ENCODE measurements at places on chromosomes 12 and 14.

- no peak for DNase-seq
Measured at GRCh38 chr14:51318813-51319597, 79.0 kb downstream of the TMX1 start.

GRCh38 chr14:66483322-66483721 lies 2.8 kb upstream of the CCDC196 start:
- DNase-seq = no peak

DNA sequence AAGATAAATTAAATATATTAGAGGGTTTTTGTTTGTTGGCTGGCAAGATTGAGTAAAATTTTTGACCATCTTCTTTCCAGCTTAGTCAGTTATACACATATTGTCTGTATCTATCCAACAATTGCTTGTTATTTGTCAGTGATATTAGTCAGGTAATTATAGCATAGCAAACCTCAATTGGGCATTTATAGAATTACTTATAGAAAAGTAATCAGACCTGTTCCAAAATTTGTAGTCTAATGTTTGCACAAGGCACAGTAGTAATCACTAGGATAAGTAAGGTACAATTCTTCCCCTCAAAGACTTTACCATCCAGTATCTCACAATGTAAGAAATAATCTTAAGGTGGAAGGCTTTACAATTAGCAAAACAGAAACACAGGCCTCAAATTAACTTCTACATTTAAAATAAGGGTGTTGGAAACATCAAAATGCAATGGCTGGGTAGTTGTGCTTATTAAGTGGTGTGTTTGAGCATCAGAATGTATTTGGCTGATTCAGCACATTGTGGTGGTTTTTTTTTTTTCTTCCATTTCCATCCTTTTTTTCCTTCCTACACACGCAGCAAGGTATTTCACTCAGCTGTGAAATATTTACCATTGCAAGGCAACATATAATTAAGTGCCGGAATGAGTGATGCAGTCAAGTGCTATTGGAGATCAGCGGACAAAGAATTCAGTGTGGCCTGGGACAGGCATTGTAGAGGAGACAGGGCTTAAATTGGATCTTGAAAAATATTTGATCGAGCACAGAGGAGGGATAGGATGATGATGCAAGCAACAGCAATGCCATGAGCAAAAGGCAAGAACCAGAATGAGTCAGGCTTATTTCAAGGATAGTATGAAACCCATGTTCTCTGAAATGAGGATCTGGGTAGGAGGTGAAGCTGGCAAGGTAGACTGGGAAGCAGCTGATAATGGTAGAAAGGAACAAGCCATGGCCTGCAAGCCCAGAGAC lies 178.2 kb downstream of the AKAP6 start:
- no peak for DNase-seq

DNA sequence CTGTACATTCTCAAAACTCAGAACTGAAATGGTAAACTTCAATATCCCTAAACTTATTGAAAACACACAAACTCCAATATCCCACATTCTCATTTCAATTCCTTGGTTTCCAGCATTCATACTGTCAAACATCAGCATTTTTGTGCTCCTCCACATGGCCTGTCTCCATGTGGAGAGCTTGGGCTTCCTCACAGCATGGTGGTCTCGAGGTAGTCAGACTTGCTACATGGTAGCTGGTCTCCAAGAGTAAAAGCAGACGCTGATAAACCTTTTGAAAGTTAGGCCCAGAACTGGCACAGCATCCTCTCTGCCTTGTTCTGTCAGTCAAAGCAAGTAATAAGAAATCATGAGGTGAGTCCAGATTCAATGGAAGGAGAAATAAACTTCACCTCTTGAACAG lies 70.5 kb downstream of the VCPKMT start:
- no peak for DNase-seq

GRCh38 chr12:112877006-112877405 lies 29.8 kb upstream of the OAS1 start:
- no peak for DNase-seq

- DNase-seq = no peak
Measured at GRCh38 chr14:56797569-56798446, 12.5 kb downstream of the OTX2 start.

DNA sequence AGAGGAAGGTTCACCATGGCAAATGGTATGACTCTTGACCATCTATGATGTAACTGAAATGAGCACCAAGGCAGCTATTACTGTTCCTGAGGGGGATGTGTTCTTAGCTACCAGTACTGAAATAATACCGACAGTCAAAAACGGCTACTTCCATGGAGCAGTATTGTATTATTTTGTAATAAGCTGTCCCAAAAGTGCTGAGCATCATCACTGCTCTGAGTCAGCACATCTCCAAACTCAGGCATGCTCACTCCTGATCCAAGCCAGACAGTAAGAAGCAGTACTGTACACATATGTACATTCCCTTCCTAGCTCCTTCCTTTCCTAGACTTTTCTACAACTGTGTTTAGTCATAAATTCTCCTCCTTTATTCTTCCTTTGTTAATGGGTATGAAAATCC lies 8.6 kb downstream of the VTI1B start:
- no peak for DNase-seq

DNA sequence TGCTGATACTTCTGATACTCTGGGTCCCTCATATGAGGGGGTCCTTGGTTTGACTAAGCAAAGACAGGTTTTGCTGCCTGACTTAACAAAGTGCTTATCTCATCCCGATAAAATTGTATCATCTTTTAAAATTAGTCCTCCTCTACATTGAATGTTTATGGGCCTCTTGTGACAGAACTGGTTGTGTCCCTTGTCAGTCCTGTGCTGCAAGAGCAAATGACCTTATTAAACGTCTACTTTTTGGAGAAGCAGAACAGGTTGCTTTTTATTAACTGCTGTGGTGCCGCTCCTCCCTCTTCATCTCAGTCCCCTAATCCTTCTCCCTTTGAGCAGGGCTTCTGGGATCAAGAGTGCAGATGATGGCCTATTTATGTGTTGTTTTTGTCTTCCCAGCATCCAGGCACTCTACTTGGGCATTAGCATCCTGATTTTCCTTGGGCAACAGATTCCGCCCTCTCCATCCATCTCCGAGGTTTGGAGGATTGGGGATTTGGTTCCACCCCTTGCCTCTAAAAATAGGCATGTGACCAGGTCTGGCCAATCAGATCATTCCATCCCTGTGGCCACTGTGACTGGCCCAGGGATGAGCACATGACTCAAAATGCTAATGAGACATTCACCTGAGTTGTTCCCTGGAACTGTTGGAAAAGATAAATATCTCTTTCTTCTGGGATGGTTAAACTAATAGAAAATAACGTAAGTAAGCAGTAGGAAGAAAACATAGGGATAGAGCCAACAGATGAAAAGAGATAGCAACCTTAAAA lies 2.9 kb upstream of the DENR start:
- DNase-seq = no peak

DNA sequence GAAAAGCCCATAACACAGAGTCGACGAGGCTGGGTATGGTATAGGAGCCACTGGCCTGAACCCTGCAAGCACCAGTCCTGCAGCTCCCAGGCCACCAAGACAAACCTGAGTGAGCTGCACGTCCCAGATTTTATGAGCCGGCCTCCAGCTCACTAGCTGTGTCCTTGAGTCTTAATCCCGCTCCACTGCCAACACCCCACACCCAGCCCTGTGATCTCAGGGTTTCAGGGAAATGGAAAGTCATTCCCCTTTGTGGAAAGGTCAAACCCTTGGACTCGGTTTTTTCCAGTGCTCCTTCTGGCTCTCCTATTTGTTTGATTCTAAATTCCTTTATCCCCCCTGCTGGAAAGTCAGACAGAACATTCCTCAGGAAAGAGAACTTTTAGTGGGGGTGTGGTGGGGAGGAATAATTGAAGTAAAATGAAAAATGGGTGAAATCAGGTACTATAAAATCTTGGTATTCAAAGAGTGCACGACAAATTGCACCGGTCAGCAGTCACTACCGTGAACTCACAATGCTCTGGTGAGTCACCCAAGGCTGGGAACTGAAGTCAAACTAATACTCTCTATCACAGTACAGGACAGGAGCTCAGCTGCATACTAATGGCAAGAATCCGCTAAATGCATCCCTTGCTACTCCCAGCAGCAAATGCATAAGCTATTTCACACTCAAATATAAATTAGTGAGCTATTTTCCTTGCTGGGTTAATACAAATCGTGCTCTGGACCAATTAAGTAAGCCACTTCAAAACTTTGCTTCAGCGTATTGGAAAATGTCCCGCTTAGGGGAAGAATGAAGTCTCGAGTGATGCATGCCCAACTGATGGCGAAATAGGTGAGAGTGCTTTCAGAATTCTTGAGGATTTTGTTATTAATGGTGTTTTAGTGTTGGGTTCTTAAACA lies 9.0 kb downstream of the PITPNM2 start:
- DNase-seq = no peak

DNA sequence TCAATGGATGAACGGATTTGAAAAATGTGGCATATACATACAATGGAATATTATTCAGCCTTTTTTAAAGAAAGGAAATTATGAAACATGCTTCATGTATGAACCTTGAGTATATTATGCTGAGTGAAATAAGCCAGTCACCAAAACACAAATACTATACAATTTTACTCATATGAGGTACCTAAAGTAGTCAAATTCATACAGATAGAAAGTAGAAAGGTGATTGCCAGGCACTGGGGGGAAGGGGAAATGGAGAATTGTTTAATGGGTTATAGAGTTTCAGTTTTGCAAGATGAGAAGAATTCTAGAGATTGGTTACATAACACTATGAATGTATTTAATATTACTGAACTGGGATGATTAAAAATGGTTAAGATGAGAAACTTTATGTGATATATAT lies 171.4 kb downstream of the TMTC3 start:
- DNase-seq = no peak

DNA sequence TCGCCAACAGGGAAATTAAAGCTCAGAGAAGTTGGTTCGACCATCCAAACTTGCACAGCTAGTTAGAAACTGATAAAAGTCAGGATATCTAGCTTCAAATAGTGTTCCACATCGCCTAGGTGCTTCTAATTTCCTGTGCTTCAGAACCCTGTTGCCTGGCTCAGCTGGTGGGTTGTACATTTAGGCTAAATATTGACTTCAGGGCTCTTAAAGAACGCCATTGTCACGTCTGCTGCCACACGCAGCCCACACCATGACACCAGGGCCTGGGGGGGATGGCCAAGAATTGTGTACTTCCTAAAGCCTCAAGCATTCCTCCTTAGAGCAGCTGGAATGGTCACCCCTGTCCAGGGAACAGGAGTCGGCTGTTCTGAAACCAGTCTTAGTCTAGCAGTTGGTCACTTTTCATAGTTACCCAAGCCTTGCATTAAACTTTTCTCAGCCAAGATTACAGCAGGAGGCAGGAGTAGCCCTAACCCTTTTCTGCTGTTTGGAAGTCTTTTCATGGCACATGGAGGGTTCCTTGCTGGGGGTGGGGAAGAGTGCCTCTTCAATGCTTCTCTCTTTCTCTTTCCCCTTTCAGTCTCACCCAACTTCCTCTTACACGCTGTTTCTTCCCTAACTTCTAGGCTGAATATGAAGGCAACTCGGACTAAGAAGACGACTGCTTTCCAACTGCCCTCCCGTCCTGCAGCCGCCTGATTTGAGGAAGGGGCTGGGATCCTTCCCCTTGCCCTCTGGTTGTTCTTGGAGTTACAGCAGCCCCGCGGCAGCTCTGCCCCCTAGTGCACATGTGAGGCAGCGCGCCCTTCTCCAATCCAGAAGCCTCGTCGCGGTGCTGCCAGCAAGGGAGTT lies 17.1 kb downstream of the FOS start:
- peak; percentile 67 for DNase-seq

GRCh38 chr14:29637411-29637810 lies 290.2 kb downstream of the PRKD1 start:
- DNase-seq = no peak

- no peak for DNase-seq
Measured at GRCh38 chr12:3305904-3306619, 184.9 kb upstream of the PRMT8 start.

- no peak for DNase-seq
Measured at GRCh38 chr12:109621901-109622364, 48.3 kb downstream of the MVK start.

DNA sequence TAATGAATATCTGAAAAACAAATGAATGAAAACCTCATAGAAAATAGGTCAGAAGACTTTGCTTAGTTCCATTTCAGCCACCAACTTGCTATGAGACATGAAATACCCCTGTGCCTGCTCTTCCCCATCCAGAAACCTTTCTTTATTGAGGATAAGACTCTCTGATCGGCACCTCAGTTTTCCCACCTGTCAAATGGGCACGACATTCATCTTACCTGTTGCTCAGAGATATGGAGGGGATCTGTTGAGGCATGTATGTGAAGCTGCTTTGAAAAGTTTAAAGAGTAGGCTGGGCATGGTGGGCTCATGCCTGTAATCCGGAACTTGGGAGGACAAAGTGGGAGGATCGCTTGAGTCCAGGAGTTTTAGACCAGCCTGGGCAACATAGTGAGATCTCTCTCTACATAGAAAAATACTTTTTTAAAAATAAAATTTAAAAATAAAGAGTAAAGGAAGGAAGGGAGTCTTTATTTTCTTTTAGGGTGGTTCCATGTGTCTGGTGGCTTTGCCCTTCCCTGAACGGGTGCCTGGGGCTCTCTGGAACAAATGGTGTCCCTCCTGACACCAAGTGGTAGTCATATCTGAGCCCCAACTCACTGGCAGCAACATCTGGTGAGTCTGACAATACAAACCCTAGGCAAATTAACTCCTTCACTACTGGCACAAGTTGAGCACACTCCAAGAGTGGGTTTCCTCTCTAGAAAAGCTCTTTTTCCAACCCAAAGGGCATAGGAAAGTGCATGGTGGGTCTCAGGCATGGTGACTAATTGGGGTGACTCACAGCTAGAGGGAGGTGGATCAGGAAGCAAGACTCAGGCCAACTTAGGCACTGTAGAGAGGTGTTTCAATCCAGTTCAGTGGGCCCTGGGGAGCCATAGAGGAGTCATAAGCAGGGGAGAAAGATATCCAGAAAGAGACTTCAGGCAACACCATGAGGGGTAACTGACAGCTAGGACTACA lies 42.1 kb downstream of the MAP1LC3B2 start:
- no peak for DNase-seq

DNA sequence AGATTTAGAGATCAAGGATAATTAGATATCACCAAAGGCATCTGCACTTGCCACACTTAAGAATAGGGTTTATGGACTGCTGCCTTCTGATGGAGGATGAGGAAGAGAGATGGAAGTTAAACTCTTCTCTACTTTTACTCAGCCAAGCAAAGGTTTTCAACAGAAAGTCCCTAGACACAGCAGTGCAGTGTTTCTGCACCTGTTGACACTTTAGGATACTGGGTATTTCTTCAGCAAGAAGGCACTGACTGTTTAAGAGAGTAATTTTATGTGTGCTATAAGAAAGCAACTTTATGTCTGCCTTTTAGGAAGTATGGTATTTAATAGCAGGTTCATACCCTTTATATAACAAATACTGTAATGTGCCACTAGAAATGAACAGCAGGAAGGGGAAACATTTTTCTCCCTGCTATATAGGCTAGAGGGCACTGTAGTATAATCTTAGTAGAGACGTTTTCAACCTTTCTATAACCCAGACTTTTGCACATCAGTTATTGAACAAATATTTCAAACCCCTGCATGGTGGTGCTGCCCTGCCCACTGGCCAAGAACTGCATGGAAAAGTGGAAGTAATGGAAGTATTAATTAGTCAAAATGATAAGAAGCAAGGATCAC lies 225.0 kb upstream of the GRIP1 start:
- no peak for DNase-seq
